ENCODE measurements at places on chromosomes 3 and 15.
A peak's percentile ranks its signal among the peaks of the same experiment; 100 is the strongest.

DNA sequence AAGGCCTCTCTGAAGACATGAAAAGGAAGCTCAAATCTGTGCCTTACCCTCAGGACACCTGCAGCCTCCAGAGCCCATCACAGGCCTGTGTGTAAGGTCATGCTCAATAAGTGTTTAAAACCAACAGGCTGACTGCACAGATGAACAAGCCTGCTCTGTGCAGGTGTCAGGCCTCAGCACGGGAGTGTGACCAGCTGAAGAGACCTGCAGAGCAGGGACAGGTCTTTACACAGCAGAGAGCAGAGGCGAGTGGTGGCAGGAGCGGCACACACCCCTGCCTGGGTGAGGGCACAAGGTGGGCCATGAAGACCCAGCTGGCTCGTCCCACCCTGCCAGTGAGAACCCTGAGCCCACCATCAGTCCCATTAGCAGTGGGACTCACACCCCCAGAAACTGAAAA, 56.9 kb downstream of the ROPN1B start:
- no peak for DNase-seq

- DNase-seq = no peak
Measured at GRCh38 chr3:8489278-8489792, 12.3 kb upstream of the LMCD1 start.

- no peak for DNase-seq
Measured at GRCh38 chr15:96699871-96700401, 369.4 kb downstream of the NR2F2 start.

DNA sequence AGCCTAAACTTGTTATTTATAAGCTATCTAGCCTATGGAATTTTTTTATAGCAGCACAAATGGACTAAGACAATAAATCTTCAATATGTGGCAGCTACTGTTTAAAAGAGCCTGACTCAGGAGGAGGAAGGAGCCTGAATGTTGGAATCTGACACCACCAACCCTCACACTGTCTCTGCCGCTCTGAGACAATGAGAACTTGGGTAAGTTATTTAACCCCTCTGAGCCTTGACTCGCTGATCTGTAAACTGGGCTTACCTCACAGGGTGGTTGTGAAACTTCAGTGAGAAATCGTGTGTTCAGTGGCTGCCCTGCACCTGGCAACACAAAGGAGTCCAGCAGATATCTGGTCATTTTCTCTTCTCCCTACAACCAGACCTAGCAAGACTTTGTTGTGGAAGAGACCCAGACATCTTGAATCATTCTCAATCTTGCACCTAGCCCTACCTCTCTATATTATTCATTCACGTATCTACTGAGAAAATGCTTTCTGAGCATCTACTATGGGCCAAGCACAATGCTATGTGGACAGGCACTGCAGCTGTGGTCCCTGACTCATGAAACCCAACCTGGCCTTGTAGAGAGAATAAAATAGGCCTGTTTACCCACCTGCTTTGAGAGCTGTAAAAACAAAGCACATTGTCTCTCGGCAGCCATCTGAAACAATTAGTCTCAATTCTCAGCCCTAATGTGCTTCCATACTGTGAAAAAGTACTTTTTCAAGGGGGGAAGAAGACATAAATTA, 81.9 kb upstream of the SLC25A36 start:
- no peak for DNase-seq

- no peak for DNase-seq
Measured at GRCh38 chr3:10632741-10633140, 127.4 kb upstream of the ATP2B2 start.

GRCh38 chr15:68300115-68300940, 22.8 kb downstream of the FEM1B start:
- no peak for DNase-seq

- no peak for DNase-seq
Measured at GRCh38 chr3:135965129-135965505, 411 bp upstream of the PPP2R3A start.

GRCh38 chr3:188097791-188098190, 56.2 kb upstream of the LPP start:
- no peak for DNase-seq

- peak; percentile 92 for DNase-seq
Measured at GRCh38 chr3:160399125-160400029, at the start of the genes IFT80 and SMC4. TSS of gene IFT80 (minus strand) at chr3:160399225. CDS start at chr3:160384600, 14,625 bp downstream. TSS of gene SMC4 (plus strand) at chr3:160399650. CDS start at chr3:160400827, 1,177 bp downstream.

DNA sequence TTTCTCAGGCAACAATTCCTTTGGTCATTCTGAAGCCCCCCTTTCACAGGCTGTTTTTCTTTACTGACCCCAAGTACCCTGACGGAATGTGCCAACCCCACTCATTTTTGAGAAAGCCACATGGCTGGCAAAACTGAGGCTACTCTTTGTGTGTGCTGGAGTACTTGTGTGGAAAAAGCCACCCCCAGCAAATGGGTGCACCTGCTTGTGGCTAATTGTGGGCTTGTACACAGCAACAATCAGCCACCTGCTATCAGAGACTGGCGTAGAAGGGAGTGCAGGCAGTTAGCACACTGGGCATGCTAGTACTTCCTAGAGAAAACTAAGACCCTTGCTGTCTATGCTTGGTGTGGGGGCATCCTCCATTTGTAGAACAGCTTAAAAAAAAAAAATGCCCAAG, 110.1 kb upstream of the LMOD3 start:
- DNase-seq = no peak

DNA sequence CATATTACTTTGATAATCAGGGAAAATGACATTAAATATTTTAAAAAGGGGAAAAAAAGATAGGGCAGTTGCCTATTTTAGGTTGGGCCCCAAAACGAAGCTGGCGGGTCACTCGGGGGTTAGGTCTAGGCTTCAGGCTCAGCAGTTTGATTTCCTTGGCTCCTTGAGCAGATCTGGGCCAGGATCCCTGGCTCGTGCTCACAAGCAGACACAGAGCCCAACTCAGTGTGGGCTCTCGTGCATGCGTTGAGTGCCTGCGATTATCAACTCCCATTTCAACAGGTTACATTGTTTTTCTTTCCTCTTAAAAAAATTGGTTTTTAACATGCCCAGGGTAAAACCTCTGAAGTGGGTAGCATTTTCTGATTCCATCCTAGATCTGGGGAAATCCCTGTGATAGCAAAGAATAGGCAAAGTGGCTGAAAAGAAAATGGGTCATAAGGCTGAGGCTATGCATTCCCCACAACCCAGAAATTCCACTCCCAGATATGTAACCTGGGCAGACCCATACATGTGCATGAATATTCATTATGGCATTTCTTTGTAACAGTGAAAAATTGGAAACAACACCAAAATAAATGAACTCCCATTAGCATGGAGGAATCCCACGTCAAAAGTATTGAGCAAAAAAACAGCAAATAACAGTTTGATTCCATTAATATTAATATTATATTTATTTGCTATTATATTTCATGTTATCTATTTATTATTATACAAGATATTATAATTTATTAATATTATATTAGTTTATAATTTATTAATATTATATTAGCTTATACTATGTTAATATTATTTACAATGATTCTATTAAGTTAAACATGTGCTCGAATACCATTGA, 27.8 kb downstream of the FAM43A start:
- DNase-seq = no peak

DNA sequence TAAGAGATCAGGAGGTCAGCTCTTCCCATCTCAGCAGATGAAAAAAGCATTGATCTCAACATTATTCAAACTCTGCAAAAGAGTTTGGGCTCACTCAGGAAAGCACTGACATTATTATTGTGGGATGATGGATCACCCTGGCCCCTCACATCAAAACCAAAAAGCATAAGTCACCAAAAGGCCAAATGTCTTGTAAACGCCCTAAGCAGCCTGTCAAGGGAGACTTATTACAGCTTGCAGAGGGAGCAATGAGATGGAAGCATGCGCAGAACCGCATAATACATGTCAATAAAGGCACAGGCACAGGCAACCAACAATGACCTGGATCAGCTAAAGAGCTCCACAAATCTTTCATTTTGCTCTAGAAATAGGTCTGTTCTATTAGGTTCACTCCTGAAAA, 4.6 kb downstream of the FSIP1 start:
- no peak for DNase-seq

DNA sequence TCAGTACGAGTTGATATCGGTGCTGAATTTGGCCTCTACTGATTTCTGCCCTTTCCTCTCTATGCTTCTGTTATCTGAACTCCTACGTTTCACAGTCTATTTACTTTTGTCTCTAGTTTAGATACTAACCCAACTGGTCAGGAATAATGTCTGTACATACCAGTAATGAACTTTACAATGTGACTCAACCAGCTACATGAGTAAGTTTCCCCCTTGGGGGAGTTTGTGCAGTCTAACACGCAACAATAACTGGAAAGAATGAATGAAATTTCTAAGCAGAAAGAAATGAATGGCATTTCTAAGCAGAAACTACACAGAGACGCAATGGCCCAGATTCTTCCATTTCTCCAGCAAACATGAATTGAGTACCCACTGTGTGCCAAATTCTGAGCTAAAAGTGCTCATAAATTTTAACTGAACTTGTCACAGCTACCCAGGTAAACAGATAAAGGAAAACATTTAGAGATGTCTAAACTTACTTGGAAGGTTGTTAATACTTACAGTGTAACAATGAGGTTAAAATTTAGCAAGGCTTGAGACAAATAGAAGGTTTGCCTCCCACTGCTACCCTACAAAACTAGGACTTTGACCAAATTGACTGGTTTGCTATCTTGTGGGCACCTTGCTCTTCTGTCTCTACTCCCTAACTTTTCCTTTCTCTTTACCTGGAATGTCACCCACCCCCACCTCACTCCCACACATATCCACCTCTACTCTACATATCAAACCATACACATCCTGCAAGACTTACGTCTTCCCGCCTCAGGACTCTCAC, 11.6 kb downstream of the UPK1B start:
- DNase-seq = no peak

GRCh38 chr15:69510556-69510955, 57.9 kb downstream of the RPLP1 start:
- DNase-seq = no peak

- DNase-seq = no peak
Measured at GRCh38 chr15:48466820-48467219, 135.6 kb downstream of the DUT start.

DNA sequence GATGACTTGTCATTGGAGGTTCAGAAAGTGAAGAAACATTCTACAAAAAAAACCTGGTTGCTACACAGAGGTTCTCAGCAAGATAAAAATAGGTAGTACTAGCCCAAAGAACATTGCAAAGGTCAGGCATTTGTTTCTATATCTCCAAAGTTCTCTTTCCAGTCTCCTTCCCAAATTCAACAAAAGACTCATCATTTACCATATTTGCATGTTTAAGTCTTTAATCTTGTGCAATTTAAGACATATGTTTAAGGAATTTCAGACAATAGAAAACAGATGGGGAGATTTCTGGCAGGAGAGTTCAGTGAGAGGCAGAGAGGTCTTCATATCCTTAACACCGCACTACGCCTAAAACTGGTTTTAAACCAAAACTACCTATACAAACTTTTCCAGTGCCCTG, 173.8 kb upstream of the THBS1 start:
- DNase-seq = no peak

- DNase-seq = no peak
Measured at GRCh38 chr3:45597581-45597980, 3.0 kb downstream of the LIMD1 start.

GRCh38 chr3:56790016-56790821, 11.5 kb downstream of the ARHGEF3 start:
- no peak for DNase-seq

DNA sequence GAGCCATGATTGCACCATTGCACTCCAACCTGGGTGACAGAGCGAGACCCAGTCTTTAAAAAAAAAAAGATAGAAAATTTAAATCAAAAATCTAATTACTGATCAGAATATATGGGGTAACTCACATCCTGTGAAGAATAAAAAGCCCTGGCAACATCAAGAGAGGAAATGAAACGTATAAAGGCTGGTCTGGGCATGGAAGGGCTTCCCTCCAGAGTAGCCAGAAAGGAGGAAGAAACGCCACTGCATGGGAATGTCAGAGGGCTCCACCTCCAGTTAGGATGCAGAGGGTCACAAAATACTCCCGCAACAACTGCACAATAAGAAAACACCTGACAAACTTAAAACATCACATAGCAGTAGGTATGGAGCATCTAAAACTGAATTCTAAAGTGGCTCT, 4.9 kb upstream of the IQCF1 start:
- DNase-seq = no peak

- DNase-seq = no peak
Measured at GRCh38 chr3:145259166-145259880, 901.7 kb downstream of the PLOD2 start.

- DNase-seq = no peak
Measured at GRCh38 chr3:126655887-126656286, 963 bp upstream of the TXNRD3 start.

GRCh38 chr15:27491666-27492621, 521.0 kb downstream of the GABRG3 start:
- no peak for DNase-seq

- DNase-seq = no peak
Measured at GRCh38 chr15:83102346-83102745, 5.1 kb upstream of the TM6SF1 start.

GRCh38 chr15:89693696-89694095, 3.1 kb downstream of the WDR93 start:
- DNase-seq = no peak

DNA sequence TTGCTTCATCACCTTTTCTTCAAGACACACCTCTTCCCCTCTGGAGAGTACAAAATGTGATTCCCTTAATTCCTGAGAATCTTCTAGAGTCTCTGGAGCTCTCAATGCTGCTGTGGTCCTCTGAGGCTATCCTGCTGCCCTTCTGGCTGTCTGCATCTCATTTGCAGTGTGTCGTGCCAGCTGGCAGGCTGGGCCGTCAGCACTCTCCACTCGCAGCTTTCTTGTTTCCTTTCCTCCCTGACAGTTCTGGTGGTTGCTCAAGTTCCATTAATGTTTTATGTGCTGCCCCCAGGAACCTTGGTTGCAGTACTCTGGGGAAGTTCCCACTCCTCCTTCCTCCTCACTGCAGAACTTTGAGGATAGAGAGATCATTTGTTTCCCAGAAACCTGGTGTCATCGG, 210.8 kb upstream of the ROPN1 start:
- no peak for DNase-seq

GRCh38 chr15:46300716-46301115, 665.9 kb downstream of the SQOR start:
- DNase-seq = no peak

GRCh38 chr3:169769287-169770181, at the start of gene ACTRT3:
TSS of gene ACTRT3 (minus strand) at chr3:169769561. CDS start at chr3:169769520, 41 bp downstream.
- peak; percentile 39 for DNase-seq

DNA sequence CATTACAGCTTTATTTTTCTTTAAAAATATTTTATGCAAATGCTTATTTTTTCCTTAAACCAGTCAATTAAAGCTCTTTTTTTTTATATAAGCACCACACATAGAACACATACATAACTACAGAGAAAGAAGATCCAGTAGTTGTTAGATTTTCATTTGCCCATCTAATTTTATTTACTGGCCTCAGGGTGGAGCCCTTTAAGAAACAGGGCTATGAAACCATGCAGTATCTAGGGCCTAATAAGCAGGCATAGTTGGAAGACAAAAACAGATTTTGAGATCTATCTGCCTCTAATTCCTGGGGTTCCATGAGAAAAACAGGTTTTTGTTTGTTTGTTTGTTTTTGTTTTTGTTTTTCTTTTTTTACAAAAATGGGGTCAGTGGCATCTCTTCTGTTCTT, 120.6 kb downstream of the BCHE start:
- no peak for DNase-seq

GRCh38 chr3:10448544-10448943, 56.8 kb downstream of the ATP2B2 start:
- no peak for DNase-seq
